Osteocyte (in vitro differentiated cells): ENCODE measurements at places on chromosomes 11 and 22. TPM values are rescaled to one million over a fixed set of nuclear protein-coding genes. Genes with fewer than 3 reads are reported as not detected.

TXN2 gene
- 67.4 and 70.0 TPM in 2 replicates for total RNA-seq

ACRV1 gene
- not detected in 2 replicates for total RNA-seq

DDX17 gene
- total RNA-seq, result 439 and 466 TPM in 2 replicates

ELMOD1 gene
- total RNA-seq, result not detected in 2 replicates

PDGFB gene
- 16.8 and 20.0 TPM in 2 replicates for total RNA-seq

CSF2RB gene
- not detected in 2 replicates for total RNA-seq

ART5 gene
- total RNA-seq, result 0.38 and 0.57 TPM in 2 replicates

ASPHD2 gene
- 4.5 and 4.9 TPM in 2 replicates for total RNA-seq

BTG4 gene
- total RNA-seq, result not detected in 2 replicates
